ENCODE measurements at places on chromosomes 7 and 10. TPM values are rescaled to one million over a fixed set of nuclear protein-coding genes. Genes with fewer than 3 reads are reported as not detected.

DNA sequence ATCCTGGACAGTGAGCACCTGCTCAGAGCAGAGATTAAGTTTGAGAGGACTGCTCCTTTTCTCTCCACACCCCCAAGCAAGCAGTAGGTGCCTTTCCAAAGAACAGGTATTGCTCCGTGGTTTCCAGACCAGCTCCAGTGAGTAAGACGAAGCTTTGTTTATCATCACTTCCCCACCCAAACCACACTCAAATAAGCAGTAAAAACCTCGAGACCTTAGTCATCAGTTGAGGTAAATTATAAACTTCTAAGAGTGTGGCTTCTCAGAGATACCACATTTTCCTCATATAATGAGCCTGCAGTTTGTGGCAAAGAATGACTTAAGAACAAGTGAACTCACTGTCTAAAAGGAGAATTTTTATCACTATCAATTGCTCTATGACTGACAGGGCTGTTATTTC lies 50.0 kb upstream of the GRB10 start:
- H3K4me1 ChIP-seq, result no peaks in the 10 kb centered on the region
- H3K36me3 ChIP-seq, result no peaks in the 10 kb centered on the region
- DNase-seq, result no peak
- H3K4me3 ChIP-seq, result no peak overlapping the region
- no peaks in the 10 kb centered on the region for H3K27me3 ChIP-seq

LIPF gene
- polyA plus RNA-seq, result not detected

DNA sequence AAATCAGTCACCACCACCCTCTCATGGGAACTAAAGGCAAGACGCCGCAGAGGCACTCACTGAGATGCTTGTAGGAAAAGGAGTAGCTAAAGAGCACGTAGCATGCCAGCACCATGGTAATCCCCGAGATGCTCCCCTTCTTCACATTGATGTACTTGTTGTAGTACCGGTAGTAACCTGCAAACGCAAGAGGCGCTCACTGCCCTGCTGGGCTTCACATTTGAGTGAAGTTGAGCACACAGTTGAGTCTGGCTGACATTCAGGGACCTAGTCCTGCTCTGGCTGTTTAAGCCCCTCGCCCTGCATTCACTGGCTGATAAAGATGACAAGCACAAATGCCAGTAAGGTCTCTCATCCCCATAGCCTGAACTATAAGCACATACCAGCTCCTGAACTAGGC lies 6.9 kb downstream of the ATP5MF start:
- H3K36me3 ChIP-seq, result peaks cover 14% of the 10 kb centered on the region
- no peaks in the 10 kb centered on the region for H3K4me1 ChIP-seq
- H3K4me3 ChIP-seq, result no peak overlapping the region
- no peaks in the 10 kb centered on the region for H3K27me3 ChIP-seq

- no peak for DNase-seq
- no peak overlapping the region for H3K4me3 ChIP-seq
- H3K4me1 ChIP-seq, result no peaks in the 10 kb centered on the region
- H3K27me3 ChIP-seq, result no peaks in the 10 kb centered on the region
- H3K36me3 ChIP-seq, result no peaks in the 10 kb centered on the region
- no peak overlapping the region for H3K27ac ChIP-seq
These were observed 3.8 kb upstream of the PKD2L1 start for GRCh38 chr10:100333661-100334440.

DNA sequence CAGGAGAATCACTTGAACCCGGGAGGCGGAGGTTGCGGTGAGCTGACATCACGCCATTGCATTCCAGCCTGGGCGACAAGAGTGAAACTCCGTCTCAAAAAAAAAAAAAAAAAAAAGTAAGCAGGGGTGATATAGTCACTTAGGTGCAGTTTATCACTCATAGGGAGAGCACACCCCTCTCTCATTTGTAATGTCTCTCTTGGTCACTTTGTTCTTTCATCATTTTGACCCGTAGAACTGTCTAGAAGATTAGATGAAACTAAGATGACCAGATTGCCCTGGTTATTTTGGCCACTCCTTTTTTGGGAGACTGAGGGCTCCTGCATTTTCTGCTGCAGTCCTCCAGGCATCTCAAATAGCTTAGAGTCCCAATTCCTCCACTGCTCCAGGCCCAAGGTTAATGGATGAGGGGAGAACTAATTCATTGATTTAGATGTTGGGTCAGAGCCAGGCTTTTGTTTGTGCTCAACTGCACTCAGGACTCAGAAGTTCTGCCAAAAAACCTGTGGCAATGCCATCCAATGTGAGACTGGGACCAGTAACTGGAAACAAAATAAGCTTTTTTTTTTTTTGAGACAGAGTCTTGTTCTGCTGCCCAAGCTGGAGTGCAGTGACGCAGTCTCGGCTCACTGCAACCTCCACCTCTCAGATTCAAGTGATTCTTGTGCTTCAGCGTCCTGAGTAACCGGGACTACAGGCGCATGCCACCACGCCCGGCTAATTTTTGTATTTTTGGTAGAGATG lies 50.0 kb upstream of the CAMK1D start:
- H3K4me3 ChIP-seq, result no peak overlapping the region
- no peak for DNase-seq
- no peaks in the 10 kb centered on the region for H3K27me3 ChIP-seq
- no peaks in the 10 kb centered on the region for H3K36me3 ChIP-seq
- H3K27ac ChIP-seq, result no peak overlapping the region

- H3K27ac ChIP-seq, result no peak overlapping the region
- no peaks in the 10 kb centered on the region for H3K36me3 ChIP-seq
- H3K4me3 ChIP-seq, result no peak overlapping the region
These were observed 156.8 kb downstream of the NXPH1 start for GRCh38 chr7:8590225-8590624.

DNA sequence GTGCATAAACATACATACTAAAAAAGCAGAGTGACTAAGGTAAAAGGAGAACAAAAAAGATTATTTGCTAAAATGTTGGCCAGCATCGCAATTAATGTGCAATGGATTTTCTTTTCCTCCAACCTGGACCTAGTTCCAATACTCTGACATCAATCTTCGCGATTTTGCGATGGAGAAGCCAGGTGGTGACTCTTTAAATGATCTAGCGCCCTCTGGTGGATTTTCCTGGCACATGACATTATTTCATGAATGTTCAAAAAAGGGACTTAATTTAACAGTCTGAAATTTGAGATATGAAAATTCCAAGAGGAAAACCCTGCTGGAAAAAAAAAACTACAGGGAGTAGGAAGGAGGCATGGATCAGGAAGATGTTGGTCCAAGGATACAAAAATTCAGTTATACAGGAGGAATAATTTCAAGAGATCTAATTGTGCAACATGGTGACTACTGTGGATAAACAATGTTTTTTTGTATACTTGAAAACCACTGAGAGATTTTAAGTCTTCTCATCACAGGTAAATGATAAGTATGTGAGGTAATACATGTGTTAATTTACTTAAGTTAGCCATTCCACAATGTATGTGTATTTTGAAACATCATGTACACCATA lies 4.3 kb upstream of the KCNMA1 start:
- no peak overlapping the region for H3K27ac ChIP-seq
- no peaks in the 10 kb centered on the region for H3K4me1 ChIP-seq
- no peaks in the 10 kb centered on the region for H3K36me3 ChIP-seq
- H3K27me3 ChIP-seq, result peaks cover 5% of the 10 kb centered on the region
- H3K4me3 ChIP-seq, result no peak overlapping the region

- no peaks in the 10 kb centered on the region for H3K4me1 ChIP-seq
- peaks cover 3% of the 10 kb centered on the region for H3K27me3 ChIP-seq
- no peak overlapping the region for H3K4me3 ChIP-seq
- H3K36me3 ChIP-seq, result no peaks in the 10 kb centered on the region
These were observed 11.8 kb upstream of the TNRC18 start for GRCh38 chr7:5435291-5436002.

DNA sequence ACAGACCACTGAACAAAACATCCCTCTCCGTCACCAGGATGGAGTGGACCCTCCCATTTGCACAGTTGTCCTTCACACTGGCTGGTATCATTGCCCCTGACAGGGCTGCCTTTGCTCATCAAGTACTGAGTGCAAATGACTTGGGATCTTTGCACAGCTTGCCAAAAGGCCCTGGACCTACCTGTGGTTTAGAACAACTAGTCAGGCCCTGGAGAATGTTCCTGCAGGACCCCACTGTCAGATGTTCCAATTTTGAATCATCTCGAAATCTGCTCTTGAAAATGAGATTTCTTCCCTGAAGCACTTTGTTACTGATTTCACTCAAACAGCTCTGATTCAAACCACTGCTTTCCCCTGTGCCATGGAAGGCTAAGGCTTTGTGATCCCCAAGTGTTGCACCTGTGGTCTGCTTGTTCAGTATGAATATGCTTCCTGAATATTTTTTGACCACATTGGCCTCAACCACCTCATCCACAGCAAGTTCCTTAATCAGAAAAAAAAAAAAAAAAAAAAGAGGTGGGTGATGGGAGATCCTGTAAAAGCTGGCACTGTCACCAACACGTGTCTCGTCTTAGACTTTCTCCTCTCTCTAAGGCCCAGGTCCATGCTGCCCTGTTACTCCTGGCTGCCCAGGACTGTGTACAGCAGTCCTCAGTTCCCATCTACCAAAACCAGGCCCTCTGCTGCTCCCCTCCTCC lies 2.7 kb upstream of the AOAH start:
- peaks cover 48% of the 10 kb centered on the region for H3K4me1 ChIP-seq
- H3K4me3 ChIP-seq, result no peak overlapping the region
- H3K36me3 ChIP-seq, result no peaks in the 10 kb centered on the region
- no peaks in the 10 kb centered on the region for H3K27me3 ChIP-seq

Measured in naive thymus-derived CD4-positive, alpha-beta T cell (primary cell).